ENCODE measurements at places on chromosomes 13 and 19.

- DNase-seq = no peak
Observed at GRCh38 chr19:31504221-31504620, 155.0 kb upstream of the TSHZ3 start.

GRCh38 chr13:96762876-96763275 lies 231.4 kb downstream of the OXGR1 start:
- no peak for DNase-seq

GRCh38 chr13:113607889-113608635 lies 23.5 kb downstream of the TFDP1 start:
- no peak for DNase-seq

DNA sequence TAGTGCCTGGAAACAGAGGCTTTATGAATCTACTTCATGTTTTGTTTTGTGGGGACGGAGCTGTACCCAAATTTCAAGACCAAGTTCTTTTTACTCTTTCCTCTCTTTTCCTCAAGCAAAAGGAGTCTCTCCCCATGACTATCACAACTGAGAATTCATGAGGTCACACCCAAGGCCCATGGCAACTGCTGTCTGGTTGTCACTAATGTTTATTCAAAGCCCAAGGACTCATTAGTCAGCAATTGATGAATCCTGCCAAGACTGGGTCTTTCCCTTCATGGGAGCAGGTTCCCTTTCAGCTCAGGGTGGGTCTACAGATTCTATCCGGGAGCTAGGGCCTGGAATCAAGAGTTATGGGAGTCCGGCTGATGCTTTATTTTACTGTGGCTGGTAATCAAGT lies 441.5 kb upstream of the PCDH20 start:
- DNase-seq = no peak

DNA sequence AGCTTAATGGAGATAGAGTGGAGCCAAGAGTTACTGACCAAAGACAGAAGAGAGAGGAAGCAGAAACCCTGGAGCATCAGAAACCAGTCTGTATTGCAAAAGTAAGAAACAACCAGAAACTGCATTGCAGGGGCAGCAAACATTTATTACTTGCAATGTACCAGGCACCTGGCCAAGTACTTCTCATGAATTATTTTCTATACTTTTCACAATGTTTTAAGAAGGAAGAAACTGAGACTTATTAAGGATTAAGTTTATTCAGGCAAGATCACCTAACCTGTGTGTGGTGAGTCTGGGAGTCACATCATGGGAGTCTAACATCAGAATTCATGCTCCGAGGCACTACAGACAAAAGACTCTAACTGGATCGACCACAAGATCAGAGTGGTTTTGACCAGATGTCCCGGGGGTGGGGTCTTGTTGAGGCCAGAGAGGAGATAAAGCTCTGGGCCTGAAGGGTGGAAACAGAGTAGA lies 47.4 kb downstream of the TNFRSF19 start:
- DNase-seq = no peak

DNA sequence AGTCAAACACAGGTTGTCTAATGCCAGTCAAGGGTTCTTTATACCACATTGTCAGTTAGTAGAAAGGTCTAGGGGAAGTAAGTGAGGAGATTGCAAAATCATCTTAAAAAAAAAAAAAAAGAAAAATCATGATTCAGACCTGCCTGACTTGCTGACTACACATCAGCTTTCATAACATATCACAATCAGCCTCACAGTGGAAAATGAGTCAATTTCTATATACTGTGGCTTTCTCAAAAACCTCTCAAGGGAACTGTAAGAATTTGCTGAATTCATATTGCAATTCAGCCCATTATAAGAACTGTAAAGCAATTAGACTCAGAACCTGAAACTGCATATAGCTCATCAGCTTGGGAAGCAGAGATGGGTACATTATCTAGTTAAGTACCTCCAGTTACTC lies 75.3 kb upstream of the GPC6 start:
- DNase-seq = no peak

DNA sequence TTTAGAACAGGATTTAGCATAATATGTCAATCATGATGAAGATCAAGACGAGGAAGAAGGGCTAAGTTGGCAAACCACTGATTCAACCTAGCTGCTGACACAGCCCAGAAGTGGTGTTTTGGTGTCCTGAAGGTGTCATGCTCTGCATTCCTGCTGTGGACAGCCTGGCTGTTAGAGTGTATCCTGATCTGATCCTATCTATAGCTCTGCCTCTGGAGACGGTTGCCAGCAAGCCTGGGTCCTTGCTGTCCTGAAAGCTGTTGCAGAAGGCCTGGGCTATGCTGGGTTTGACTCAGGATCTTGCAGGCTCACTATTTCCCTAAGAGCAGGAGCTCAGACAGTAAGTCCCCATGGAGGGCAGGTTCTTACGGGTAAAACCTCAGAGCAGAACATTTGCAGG lies 416.4 kb downstream of the TSHZ3 start:
- DNase-seq = no peak

DNA sequence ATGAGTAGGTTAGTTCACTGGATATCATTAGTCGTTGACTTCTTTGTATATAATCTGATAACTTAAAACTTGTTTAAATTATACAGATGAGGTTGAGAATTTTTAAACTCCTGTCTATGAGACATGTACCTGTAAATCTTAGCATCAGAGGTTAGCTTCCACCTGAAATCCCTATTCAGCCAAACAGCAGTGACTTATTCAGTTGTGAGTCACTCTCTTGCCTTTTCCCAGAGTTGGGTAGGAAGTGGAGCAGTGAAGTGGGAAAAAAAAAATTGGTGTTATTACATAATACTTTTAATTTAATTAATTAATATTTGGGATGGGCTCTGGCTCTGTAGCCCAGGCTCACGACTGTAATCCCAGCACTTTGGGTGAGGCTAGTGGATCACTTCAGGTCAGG lies 32.9 kb downstream of the ZNF701 start:
- DNase-seq = no peak

DNA sequence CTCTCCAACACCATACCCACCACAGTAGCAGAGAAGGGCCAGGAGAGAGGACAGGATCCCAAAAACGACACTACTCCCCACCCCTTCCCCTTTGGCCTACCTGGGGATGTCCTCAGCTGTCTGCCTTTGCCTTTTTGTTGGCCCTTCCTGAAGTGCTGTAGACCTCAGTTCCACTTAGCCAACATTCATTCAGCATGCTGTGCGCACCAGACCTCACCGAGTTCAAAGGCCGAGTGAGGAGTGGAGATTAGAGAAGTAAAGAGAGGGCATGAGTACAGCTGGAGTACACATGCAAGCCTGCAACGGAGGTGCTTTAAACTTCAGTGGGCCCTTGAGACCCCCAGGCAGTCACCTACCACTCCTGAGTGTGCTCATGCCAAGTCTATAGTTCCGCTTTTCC lies 99.0 kb downstream of the TEX26 start:
- DNase-seq = no peak

DNA sequence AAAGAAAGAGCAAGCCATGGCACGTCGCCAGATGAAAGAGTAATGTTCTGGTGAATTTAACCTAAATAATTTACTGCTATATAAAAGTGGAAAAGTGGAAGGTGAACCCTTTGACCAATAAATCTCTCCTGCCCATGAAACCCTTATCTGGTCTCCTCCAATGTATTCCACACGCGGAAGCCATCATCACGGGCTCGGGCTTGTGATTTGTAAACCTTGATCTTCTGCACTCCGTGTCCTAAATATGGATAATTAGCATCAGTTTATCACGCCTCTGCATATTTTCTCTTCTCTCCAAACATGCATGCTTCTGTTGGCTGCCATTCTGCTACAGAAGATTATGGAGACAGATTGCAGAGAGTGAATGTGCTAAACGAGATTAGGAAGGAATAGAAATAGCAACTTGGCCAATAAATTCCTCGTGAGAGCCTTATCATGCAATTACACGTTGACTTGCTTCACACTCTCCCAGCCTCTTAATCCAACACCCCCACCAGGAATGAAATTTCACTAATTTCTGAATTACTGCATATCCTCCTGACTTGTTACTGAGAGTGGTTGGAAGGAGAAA lies 34.5 kb downstream of the SOX1 start:
- DNase-seq = no peak

DNA sequence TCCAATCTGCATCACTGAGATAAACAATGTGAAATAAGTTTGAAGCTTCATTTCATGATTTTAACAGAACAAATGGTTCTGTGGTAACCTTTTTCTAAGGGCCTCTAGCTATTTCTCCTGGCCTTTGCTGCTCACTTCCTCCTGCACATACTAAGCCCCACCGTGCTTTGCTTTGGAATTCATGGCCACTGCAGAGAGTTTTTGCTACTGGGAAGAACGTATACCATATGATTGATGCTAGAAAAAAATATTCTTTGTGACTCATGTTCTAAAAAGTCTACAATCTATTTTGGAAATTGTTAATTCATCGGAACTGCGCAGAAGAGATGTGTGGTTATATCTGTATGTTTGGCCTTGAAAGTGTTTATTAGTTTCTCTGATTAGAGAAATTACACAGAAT lies 747.3 kb downstream of the PCDH9 start:
- no peak for DNase-seq

GRCh38 chr19:2225415-2226050 lies 10.6 kb downstream of the PLEKHJ1 start:
- DNase-seq = no peak

- no peak for DNase-seq
Observed at GRCh38 chr19:55550321-55550650, 4.9 kb upstream of the SBK3 start.

GRCh38 chr13:75153834-75154233 lies 328.1 kb downstream of the TBC1D4 start:
- DNase-seq = no peak

DNA sequence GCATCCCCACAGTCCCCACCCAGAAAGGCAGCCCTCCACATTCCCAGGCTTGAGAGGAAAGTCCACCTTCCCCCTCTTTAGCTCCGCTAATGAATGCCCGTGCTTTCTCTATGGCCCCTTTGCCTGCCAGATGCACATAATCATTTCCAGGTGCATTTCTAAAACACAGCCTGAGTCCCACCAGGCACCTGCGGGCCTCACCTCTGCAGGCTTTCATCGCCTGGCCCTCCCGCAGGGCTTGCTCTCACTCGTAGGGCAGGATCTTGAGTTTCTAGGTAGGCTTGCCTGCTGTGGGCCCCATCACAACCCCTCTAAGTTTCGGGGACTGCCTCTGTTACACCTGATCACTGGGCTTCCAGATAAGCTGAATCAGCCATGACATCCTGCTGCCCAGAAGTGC lies 173.6 kb downstream of the ZNF536 start:
- DNase-seq = no peak

DNA sequence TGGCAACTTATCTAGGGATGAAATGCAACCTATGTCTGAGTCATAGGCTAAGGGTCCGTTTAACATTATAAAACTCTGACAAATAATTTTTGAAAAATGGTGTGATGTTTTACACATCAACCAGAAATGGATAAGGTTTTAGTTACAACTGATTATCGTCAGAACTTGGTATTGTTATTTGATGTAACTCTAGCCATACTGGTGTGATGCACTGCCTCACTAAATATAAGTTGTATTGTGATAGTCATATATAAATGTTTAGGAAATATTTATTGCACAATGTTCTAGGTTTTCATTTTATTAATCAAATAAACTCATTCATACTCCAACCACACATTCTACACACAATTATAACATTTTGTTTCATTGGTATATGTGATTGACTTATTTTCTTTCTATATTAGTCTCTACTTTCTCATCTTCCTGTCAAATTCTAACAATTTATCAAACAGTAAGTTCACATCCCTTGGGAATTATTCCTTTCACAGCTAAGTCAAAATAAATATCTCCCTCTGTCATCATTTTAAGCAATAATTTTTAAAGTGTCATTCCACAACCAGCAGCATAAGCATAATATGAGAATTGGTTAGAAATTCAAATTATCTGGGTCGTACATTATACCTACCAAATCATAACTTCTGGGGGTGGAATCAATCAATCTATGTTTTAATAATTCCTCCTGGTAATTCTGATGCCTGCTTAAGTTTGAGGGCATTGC lies 873.9 kb downstream of the SLITRK1 start:
- DNase-seq = no peak

DNA sequence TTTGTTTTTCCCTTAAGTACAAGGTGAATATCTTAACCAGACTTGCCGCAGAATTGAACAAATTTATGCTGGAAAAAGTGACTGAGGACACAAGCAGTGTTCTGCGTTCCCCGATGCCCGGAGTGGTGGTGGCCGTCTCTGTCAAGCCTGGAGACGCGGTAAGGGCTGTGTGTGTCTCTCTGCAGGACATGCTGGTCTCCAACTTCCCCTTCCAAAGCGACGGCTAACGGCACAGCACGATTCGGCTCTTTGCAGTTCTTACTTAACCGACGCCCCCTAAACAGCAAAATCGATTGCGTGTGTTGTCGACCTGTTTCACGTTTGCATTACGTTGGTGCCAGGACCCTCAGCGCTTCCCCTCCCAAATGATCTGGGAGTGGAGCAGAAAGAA lies 73.2 kb downstream of the GGACT start:
- no peak for DNase-seq

- DNase-seq = no peak
Observed at GRCh38 chr19:30692879-30693503, 320.8 kb downstream of the ZNF536 start.

DNA sequence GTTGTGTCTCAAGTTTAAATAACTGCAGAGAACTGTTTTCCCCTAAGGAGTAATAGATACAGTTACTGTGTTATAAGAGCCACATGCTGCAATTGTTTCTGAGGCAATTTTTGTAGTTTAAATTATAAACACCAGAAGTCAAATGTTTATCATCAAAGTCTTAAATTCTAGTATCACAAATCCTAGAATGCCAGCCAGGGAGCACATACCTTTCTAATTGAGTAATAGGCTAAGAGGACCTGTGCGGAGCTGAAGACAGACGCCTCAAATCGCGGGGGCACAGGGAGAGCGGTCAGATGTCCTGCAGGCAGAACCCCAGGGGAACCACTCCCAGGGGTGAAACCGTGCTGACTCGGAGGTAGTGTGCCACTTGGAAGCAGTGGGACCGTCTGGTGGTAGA lies 65.2 kb upstream of the TNFRSF19 start:
- DNase-seq = no peak

DNA sequence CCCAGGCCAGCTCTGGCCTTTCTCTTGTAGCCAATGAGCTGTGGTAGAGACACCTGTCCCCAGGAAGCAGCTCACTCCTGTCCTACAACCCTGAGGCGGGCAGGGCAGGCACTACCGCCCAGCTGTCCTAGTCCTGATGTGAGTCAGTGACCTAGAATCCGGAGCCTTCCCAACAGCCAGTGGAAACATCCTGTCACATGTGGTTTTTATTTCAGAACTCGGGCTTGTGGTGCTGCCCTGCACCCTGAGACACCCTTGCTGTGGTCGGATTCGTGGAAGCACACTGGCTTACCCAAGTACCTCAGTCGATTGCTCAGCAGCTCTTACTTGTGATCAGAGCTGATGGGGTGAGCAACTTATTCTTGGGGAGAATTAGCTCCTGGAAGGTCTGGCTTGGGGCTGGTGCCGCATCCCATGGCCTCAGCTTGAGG lies 83.6 kb upstream of the ARHGEF7 start:
- no peak for DNase-seq

DNA sequence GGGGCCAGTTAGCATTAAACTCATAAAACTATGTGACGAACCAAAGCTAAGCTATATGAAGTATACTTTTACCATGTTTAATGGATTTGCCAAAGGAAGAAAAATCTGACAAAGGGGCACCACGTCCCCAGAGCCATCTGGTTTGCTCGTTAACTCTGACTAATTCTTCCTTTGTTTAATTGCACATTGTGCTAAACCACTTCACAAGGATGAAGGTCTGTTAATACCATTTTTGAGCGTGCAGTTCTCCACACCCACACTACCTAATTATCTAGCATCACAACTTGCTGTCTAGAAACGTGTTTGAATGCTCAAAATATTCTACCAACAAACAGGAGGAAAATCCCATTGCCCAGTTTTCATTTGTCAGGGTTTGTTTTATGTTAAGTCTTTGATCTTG lies 74.8 kb downstream of the COL4A1 start:
- DNase-seq = no peak
